NCI-H1105 (cell line): ENCODE measurements at places on chromosomes 3 and 15.
A peak's percentile ranks its signal among the peaks of the same experiment; 100 is the strongest.

DNA sequence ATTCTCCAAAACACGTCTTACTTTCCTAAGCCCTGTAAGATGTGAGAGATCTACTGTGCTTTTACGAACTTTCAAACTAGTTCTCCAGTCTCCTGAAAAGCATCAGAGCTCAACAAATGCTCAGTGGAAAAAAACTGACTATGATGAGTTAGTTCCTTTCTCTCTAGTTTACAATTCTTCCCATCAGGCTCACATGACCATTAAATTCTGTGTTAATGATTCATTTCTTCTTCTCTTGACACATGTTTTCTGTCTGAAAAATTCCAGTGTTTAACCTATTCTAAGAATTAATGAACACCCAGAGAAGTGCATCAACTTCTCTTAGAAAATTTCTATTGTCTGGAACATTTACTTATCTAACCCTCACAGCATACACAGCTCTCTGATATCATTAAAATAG lies 844.3 kb downstream of the SI start:
- DNase-seq: no peak

- no peak for DNase-seq
Measured at GRCh38 chr15:90838139-90838538, 30.2 kb upstream of the FURIN start.

- DNase-seq: no peak
Measured at GRCh38 chr3:32493437-32494414, 8.9 kb downstream of the CMTM6 start.

DNA sequence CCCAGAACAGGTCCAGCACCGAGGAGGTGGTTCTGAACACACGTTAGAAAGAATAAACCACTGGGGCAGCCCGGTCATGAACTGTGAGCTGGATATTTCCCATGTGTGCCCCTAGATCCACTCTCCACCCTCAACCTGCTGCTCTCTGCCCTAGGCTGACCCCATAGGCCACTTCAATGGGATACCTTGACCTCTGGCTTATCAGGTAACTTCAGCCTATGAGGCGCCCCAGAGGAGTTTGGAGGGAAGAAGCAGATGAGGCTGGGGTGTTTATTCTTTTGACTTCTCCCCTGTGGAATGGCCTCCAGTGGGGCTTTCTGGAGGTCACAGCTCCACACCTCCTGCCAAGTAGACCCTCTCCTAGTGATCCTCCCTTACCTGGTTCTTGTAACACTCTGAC lies 47.7 kb upstream of the SLC7A14 start:
- no peak for DNase-seq

- DNase-seq: no peak
Measured at GRCh38 chr3:1609416-1609815, 489.2 kb upstream of the CNTN4 start.

DNA sequence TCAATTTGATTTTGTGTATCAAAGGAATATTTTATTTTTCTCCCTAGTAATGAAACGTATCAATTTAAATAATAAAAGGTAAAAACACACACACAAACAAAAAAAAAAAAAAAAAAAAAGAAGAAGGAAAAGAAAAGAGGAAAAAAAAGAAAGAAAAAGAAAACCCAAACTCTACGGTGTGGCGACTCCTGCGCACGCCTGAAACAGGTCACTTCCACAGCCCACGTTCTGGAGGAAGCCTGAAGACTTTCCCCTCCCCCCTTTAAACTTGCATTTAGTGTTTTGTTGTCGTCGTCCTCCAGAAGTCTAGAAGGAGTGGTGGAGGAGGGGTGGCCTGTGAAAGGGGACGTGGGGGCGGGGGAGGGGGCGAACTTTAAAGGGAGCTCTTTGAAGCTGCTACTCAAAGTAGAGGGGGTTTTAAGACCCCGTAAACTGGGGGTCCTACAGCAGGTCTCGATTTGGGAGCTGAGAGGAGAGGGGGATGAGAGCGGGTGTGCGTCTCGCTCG lies 2.3 kb upstream of the TLE3 start:
- DNase-seq: peak; percentile 42

GRCh38 chr15:65653341-65653740 lies 31.6 kb downstream of the SLC24A1 start:
- no peak for DNase-seq

DNA sequence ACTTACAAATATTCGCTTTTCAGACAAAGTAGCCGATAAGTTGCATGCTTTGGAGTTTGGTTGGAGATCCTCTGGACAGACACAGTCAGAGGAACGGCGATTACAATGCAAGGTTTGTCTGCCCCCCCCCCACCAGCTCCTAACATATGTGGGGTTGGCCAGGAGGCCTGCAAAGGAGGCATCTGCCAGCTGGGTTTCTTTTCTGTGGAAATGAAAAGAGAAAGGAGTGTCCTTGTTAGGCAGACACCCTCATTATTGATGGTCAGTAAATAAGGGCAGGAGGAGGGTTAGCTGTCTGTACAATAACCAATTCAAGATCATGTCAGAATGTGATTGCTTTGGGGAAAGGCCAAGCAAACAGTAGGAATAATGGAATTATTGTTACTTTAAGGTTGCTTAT lies 49.1 kb downstream of the TLNRD1 start:
- no peak for DNase-seq

- no peak for DNase-seq
Measured at GRCh38 chr15:57439128-57440027, 63.1 kb downstream of the CGNL1 start.

DNA sequence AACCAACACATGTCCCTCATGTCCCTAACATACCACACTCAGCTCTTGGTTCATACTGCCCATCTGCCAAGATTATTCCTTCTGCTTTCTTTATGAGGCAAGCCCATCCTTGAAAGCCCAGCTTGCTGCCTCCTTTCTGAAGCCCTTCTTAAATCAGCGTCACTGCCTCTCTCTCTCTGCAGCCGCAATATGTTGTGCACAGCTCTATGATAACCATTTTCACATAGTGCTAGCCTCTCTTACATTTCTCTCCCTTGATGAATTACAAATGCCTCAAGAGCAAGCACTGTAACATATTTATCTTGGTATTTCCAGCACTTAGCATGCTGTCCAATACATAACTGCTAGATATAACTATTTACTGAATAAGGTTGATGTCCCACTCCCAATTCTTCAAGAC lies 86.5 kb downstream of the TNIK start:
- DNase-seq: no peak

GRCh38 chr3:77541203-77541922 lies 501.5 kb downstream of the ROBO2 start:
- no peak for DNase-seq

GRCh38 chr3:149000206-149000745 lies 8.9 kb downstream of the GYG1 start:
- DNase-seq: no peak

DNA sequence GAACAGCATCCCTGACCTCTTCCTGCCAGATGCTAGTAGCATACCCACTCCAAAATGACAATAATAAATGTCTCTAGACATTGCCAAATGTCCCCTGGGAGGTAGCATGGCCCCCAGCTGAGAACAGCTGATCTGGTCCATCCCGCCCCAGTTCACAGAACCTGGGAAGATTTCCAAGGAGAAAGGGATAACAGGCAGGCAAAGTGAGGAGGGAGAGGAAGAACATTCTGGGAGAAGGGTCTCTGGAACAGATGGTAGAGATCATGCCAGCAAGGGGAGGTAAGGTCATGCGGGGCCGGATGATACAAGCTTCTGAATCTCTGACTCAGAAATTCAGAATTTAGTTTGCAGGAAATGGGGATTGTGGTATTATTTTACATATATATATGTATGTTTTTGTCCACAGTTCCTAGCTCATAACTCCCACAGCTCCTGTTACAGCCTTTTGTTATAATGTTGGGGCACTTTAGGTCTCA lies 192.7 kb downstream of the SUCLG2 start:
- no peak for DNase-seq
